ENCODE measurements at places on chromosomes 5 and 9.

DNA sequence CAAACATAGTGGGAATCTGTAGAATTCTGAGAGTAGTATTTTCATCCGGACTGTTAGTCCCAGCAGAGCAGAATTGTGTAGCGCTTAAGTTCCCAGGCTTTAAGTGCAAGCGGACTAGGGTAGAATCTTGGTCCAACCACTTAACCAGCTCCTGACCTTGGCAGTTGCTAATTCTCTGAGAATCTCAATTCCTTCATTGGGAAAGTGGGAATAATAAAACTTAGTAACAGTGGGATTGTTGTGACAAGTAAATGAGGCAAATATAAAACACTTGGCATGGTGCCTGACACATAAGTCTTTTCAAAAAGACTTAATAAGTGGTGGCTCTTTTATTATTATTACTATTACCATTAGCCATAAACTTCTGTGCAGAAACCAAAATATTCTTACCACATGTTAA, 8.4 kb upstream of the SLC1A3 start:
- DNase-seq, result no peak

DNA sequence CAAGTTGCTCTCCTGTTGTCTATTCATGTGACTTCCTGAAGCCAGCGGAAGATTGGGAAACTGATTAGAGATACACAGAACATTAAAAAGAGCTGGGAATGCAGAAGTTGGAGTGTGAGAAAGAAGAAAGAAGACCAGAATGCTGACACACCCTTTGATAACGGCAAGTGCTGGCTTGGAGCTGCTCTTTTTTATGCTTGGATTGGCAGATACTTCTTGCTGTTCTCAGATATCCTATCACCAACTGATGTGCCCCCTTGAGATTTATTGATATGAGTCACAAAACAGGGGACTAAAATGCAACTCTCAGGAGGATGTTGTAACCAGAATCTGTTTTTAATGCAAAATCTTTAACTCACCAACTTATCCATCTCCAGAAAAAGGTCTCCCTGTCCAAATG, 56.0 kb upstream of the ASTN2 start:
- DNase-seq, result no peak

- DNase-seq, result no peak
These were observed 52.1 kb upstream of the FAM169A start for GRCh38 chr5:74918232-74918669.

DNA sequence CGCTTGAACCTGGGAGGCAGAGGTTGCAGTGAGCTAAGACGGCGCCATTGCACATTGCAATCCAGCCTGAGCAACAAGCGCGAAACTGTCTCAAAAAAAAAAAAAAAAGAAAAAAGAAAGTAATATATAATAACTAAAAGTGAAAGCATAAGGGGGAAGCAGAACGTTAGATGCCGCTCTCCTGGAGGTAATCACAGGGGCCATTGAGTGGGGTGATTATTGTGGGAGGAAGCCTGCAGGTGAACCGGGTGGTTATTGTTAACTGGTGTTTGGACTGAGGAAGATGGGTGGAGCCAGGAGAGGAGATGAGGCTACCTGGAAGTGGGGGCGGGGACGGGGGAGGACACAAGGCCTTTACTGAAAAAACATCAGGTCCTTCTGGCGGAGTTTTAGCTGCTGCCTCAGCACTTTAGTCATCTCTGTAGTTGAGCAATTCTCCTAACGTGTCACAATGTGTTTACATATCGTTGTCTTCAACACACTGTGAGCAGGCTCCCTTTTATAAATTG, 5.3 kb upstream of the TJP2 start:
- DNase-seq, result no peak

DNA sequence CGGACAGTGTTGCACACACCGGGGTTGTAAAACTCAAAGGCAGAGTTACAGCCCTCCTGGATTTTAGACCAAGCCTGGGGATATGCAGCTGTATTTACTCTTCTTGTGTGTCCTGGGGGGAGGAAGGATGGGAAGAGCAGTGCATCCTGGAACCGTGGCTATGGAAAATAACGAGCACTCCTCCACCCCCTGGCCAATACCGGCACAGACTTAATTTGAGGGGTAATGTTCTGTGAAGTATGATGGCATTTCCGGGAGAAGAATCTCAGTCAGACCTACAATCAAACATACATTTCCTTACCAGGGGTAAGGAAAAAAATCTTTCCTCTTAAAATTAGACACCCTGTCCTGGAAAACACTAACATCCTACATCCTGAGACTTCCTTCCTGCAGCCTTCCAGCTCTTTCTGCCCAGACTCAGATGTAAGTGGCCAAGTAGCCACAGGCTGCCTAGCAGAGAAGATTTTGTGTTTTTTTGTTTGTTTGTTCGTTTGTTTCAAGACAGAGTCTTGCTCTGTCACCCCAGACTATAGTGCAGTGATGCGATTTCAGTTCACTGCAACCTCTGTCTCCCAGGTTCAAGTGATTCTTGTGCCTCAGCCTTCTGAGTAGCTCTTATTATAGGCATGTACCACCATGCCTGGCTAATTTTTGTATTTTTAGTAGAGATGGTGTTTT, 11.0 kb upstream of the ERMP1 start:
- DNase-seq, result no peak

- no peak for DNase-seq
These were observed 23.9 kb downstream of the PAX5 start for GRCh38 chr9:37010180-37010579.

DNA sequence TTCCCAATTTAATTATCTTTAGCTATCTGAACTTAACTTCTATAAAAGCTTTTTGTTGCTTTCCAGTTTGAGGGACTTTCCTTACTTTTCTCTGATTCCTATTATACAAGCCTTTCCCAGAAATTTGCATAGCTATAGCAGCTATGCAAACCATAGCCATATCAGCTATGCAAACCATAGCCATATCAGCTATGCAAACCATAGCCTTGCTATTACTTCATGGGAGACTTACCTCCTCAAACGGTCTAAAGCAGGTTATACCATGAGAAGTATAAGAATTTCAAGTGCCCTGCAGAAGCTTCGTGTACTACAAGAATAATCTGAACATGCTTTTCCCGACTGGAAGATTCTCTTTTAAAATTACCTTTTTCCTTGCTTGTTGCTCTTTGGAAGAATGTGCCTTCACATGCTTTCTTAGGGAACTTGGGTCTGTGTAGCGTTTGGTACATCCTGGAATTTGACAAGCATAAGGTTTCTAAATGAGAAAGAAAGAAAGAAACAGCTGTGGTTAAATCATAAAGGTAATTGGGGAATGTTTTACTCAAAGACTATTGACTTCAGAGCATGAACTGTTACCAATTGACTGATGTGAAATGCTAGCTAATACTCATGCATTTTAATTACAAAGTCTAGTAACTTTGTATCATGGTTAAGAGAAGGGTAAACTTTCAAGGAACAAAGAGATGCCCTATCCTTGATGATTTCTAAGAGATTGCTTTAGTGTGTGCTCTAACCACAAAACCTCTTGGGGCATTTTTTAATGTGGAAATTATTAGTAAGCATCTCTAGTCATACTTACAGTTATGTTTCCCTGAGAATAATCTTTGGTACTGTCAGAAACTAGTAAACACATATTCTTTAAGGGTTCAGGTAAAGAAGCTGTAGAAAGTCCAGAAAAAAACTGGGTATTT, 367.6 kb downstream of the GLIS3 start:
- DNase-seq, result no peak

DNA sequence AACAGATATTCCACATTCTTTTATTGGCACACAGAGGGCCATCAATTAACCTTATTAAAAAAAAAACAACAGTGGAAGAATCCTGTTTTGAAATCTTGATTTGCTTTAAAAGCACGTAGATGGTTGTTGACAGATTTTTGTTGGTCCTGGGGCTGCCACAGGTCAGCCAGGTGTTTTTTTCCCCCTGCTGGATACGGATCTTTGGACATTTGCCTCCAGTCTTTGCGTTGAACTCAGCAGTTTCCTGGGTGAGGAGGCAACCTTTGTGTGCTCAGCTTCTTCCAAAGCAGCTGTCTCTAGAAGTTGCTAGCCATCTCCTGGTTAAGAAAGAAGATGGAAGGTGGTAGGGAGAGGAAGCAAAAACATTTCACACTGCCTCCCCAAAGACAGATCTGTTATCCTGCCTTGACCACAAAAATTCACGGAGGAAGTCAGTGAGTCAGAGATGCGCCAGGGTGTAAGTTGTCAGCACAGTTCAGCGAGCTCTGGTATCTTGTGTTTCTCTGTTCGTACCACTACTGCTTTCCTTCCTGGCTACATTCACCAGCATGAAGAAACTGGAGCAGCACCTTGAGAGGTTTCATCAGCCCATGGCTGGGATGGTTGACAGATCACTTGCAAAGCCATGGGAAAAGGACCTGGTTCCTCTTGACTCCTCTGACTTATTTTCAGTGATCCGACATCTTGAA, 207.3 kb downstream of the ARHGAP26 start:
- no peak for DNase-seq

DNA sequence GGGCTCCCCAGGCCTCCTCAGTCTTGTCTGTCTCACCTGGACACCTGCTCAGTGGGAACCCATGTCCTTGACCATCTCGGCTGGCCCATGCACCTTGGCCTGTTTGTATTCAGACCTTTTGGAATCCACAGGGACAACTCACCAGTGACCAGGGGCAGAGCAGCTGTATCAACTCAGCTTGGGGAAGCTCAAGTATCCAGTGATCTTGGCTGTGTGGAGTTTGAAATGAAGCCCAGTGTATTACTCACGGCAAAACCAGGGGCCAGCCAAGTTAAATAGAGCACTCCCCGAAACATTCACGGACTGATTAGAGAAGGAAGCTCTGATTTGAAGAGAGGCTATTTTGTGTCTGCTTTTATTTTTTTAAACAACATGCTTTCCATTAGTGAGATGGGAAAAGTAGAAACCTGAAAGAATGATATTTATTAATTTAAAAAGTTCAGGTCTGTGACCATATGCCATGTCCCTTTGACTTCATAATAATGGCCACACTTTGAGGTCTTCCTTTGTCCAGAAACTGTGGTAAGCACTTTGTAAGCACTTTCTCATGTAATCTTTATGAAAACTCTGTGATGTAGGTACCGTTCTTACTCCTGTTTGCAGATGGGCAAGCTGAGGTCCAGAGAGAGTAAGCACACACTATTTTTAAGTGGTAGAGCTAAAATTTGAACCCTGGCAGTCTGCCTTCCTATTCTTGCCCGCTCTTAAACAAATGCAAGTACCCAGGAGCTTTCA, 656.5 kb downstream of the BNC2 start:
- no peak for DNase-seq

DNA sequence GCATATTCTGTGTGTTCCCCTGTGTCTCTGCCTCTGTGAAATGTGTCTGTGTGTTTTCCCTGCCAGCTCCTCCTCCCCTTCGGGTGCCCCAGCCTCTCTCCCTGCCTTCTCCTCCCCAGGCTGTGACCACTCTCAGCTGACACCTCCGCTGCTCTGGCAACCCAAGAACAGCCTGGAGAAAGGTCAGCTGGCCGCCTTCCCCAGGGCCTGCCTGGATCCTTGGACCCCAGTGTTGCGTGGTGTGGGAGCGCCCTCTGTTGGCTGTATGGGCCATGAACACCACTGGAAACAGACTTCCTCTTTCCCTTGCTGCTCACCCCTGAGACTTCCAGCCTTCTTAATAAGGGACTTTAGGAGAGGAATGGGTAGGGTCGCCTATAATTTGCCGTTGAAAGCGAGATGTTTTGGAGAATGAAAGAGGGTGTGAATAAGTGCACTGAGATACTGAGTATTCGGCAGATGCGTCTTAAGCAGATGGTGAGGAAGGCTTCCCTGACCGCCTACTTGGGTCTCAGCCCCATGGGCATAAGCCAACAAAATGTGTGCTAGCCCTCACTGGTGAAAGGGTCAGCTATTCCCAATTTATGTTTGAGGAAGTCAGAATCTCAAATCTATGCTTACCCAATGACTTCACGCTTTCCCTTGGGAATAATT, 114.9 kb upstream of the TRIM32 start:
- no peak for DNase-seq

DNA sequence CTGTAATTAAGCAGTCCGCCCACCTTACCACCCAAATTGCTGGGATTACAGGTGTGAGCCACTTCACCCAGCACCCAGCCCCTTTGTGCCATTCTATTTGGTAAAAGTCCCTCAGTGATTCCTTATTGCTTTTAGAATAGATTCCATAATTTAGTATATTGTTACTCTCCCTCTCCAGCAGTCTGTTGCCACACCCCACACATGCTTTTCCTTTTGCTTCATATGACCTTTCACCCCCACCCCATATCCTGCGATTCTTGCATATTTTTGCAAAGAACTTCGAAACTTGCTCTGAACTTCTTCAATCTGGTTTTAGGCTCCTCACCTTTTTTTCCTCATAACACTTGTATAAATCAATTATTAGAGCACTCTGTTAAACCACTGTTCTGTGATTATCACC, 100.2 kb downstream of the MTREX start:
- no peak for DNase-seq

DNA sequence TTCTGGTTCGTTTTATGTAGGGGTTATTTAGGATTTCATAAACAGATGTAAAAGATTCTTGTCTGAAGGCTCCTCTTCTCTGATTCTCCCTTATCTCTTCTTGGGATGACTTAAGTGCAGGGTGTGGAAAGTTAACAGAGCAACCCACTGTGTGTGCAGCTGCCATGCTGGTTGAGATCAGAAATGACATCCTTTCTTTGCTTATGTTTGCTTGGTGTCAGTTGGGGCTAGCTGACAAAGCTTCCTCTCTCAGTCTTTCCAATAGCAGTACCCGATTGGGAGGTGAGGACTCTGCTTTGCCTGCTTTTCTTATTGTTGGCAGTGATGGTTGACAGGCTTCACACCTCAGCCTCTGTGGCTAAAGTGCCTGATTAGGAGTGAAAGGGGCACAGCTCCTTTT, 26.5 kb downstream of the OGN start:
- no peak for DNase-seq

- DNase-seq, result no peak
These were observed 58.2 kb downstream of the NSUN2 start for GRCh38 chr5:6574537-6575245.

DNA sequence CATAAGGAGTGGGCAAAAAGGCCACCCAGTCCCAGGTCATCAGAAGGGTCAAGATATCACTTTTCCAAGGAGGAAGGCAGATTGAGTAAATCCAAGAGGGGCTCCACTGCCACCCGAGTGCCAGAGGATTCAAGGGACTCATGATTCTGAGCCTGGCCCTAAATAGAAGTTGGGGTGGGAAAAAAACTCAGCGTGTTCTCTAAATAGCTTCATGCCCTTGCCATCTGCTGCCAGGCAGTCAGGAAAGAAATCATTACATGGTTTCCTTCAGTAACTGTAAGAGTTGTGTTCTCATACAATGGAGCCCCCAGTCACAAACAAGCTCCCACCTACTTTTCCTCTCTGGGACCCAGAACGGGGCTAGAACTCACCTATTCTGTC, 37.2 kb downstream of the SAR1B start:
- no peak for DNase-seq

- no peak for DNase-seq
These were observed 22.6 kb upstream of the SLC12A7 start for GRCh38 chr5:1134478-1134877.

GRCh38 chr5:68748101-68748500, 345.7 kb upstream of the SLC30A5 start:
- no peak for DNase-seq
